ENCODE measurements at places on chromosomes 12 and 14. TPM values are rescaled to one million over a fixed set of nuclear protein-coding genes. Genes with fewer than 3 reads are reported as not detected.

DNA sequence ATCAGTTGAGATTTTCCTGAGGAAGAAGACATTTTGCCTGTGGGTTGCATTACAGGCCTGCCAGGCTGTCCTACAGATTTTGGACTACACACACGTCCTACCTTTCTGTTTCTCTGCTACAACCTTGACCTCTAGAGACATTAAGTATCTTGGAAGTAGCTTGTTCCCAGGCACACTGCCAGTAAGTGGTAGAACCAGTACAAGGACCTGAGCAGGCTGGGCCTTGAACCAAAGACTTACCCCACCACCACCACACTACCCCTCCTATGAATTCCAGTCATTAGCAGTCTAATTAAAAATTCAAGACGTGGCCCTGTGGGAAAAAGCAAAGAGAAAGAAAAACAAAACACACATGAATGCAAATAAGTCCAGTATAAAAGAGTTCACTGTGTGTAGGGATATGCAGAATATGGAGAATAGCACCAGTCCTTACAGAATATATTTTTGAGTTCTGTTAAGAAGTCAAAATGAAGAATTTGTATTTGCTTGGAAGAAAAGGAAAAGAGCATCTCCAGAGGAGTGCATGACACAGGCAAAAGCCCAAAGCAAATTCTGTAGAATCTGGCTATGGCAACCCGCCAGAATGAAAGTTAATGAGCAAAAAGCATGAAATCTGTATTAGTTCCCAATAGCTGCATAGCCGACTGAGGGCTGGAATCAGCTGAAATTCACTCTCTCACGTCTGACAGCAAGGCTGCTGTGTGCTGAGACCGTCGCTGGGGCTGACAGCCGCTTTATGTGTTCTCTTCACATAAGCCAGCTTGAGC is 74.3 kb upstream of the ST8SIA1 start:
- DNase-seq: peak; percentile 48
- no peaks in the 10 kb centered on the region for H3K36me3 ChIP-seq

Gene NOC4L
- 38.0 TPM for total RNA-seq

- peaks cover 26% of the 10 kb centered on the region for H3K27me3 ChIP-seq
- peaks cover 11% of the 10 kb centered on the region for H3K36me3 ChIP-seq
- DNase-seq: peak; percentile 45
- H3K4me3 ChIP-seq: no peak overlapping the region
These were observed 183.1 kb downstream of the CAND1 start for GRCh38 chr12:67452119-67452805.

DNA sequence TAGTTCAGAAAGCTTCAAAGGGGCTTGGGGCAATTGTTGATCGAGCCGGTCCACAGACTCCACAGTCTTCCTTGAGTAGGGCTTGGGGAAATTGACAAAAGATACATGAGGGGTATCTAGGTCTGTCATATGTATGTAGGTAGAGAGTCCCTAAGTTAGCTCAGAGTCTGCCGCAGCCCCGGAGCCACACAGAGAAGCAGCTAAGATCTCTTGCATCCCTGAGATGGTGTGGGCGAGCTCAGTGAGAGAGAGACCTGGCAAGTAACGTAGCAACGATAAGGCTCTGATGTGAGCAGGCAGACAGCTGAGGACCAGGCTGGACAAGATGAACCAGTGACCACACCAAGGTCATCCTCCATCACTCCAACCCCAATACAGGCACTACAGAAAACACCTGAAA is 297.6 kb downstream of the TMEM132D start:
- no peak overlapping the region for H3K27ac ChIP-seq
- H3K36me3 ChIP-seq: no peaks in the 10 kb centered on the region
- H3K4me1 ChIP-seq: no peaks in the 10 kb centered on the region
- no peak for DNase-seq
- no peak overlapping the region for H3K4me3 ChIP-seq
- H3K27me3 ChIP-seq: no peaks in the 10 kb centered on the region

Gene SLC38A4
- total RNA-seq: not detected

GRCh38 chr14:74364271-74364880 is 16.1 kb downstream of the VRTN start:
- no peaks in the 10 kb centered on the region for H3K4me1 ChIP-seq
- H3K4me3 ChIP-seq: no peak overlapping the region
- no peaks in the 10 kb centered on the region for H3K36me3 ChIP-seq
- no peak overlapping the region for H3K27ac ChIP-seq
- H3K27me3 ChIP-seq: peaks cover 5% of the 10 kb centered on the region

Gene MYBPC1
- not detected for total RNA-seq

Gene PRB2
- total RNA-seq: not detected

GRCh38 chr14:79732911-79733655 is 478.2 kb downstream of the DIO2 start:
- H3K27ac ChIP-seq: no peak overlapping the region
- no peaks in the 10 kb centered on the region for H3K4me1 ChIP-seq
- no peaks in the 10 kb centered on the region for H3K27me3 ChIP-seq
- H3K4me3 ChIP-seq: no peak overlapping the region

Gene CLEC6A
- total RNA-seq: not detected

DNA sequence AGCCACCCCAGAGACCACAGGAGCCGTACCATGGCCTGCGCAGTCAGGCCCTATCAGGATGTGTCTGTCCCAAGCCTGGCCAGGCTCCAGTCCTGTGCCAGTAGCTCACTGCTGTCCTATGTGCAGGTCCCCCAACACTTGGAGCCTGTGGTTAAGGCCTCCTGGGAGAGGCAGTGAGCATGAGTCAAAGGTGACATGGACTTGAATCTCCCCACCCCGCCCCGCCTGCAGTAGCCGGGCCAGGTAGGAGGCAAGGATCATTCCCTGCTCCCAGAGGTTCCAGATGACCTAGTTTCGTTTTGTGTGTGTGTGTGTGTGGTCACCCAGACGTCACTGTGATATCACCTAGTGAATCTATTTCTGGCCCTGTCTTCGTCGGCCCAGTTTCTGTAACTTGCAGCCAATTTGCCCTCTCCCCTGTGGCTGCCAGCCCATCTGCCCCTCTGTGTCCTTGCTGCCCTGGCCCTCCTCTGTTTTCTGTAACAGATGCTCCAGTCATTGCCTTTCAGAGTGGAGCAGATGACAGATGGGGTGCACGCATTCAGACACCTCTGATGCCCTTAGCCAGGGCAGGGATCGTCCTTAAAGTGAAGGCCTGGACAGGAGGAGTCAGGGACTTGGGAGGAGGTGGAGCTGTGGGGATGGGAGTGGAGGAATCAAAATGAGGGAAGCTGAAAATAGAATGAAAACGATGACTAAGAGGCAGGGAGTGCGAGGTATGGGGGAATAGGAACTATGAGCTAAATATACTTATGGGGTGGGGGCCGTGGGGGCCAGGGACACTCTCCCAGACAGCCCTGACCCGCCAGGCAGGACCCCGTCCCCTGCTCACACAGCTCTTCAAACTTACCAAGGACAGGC is 37.4 kb downstream of the SLC6A12 start:
- H3K27me3 ChIP-seq: peaks cover 16% of the 10 kb centered on the region
- H3K36me3 ChIP-seq: no peaks in the 10 kb centered on the region
- no peak overlapping the region for H3K4me3 ChIP-seq
- DNase-seq: no peak
- peaks cover 14% of the 10 kb centered on the region for H3K4me1 ChIP-seq

Data from activated CD8-positive, alpha-beta memory T cell treated with anti-CD3 and anti-CD28 coated beads, Interleukin-2, amount 10 ng/mL, durations not matched to agents 7 days and 5 days (primary cell).